Left ventricle myocardium inferior (tissue), 1 donor: ENCODE measurements at places on chromosomes 5 and 9.

DNA sequence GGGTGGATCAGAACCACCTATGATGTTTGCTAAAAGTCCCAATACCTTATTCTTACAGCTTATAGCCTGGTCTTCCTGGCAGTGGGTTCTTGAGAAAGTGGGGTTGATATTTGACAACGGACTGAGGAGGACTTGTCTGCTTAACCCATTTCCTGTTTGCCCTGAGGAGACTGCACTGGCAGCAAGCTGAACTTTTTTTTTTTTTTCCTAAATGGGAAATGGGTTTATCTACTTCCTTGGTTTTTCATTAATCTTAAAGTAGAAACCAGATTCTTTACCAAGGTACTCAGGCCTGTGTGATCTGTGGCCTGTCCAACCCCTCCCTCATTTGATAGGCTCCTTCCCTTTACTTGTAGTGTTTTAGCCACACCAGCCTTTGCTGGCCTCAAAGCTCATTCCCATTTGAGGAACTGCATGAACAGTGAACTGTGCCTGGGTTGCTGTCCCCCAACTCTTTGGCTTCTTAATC, 47.1 kb downstream of the C9orf57 start:
- DNase-seq, result no peak

- no peak for DNase-seq
Measured at GRCh38 chr5:105677291-105677690, 1993.4 kb downstream of the EFNA5 start.

GRCh38 chr5:56154732-56155484, 78.2 kb downstream of the ANKRD55 start:
- no peak for DNase-seq

DNA sequence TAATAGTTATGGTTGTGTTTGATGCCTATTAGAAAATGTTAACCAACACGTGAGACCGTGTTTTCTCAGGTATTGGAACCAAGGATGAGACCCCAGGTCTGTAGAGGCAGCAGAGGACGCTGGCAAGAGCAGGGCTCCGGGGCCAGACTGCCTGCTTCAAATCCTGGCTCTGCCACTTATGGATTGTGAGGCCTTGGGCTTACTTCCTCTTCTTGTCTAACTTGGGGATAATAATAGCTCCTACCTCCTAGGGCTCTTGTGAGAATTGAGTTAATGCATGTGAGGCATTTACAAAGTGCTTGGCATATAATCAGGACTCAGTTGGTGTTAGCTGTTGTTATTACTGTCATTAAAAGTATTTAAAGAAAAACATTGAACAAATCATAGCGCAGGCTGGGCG, 85.5 kb upstream of the PITX1 start:
- no peak for DNase-seq

DNA sequence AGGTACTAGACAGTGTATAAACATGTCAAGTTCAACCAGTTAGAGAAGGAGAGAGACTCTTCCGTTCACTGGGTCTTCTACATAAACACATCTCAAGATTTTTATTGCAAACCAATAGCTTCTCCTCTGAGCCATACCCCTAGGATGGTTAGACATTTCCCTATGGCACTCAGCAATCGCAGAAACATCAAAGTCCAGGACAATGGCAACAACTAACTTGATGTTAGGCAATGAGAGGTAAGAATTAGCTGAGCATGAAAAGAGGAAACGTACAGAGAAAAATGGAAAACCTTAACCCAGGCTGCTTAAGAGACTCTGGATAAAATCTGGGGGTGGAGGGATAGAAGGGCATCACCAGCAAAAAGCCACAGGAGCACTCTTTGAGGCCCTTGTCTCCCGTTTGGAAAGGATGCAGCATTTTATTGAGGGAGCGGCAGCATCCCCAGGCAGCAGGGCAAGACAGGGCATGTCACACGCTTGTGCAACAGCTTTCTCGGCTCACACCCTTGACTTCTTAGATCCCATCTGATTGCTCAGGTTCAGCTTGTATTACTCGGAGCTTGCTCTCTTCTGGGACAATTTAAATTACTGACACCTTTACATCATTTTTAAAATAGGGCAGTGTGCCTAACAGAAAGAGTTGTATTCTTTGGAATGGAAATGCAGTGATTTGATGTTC, 8.6 kb upstream of the PSAT1 start:
- no peak for DNase-seq

- no peak for DNase-seq
Measured at GRCh38 chr5:38384396-38384795, 126.0 kb downstream of the EGFLAM start.

- no peak for DNase-seq
Measured at GRCh38 chr9:88373045-88373444, 15.2 kb upstream of the SPIN1 start.

GRCh38 chr5:135830384-135830700, 4.1 kb upstream of the SLC25A48 start:
- no peak for DNase-seq

- peak; percentile 61 for DNase-seq
Measured at GRCh38 chr9:133782157-133783130, 44.3 kb upstream of the SARDH start.

DNA sequence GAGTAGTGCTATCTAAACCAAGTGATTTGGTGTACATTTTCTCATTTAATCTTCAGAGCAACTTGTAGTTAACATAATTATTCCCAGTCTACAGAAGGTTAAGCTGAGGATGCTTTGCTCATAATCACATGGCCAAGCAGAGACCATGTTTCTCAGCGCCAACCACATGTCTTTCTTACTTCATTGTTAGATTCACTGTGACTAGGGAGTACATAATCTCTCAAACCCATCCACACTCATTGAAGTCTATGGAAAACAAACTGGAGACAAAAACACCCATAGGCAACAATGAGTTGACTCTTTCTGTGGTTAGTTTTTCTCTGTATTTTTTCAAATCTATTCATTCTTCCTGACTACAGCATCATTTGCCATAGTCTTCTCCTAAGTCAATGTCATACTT, 281.7 kb upstream of the PTGER4 start:
- no peak for DNase-seq

DNA sequence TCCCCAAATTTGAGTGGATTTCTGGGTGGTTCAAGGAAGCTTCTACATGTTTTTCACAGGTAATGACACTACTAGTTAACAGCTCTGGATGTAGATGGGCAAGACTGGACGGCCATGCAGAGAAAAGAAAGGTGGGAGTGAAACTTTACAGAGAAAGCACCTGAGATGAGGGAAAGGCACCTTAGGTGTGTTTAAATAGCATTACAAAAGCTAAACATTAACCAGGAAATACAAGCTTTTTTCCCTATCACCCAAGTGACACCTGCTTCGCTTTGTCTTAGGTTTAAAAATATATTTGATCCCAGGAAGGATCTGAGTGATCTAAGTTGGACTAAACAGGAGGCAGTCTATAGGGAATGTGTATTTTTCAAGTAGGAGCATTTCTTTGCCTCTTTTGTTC, 8.3 kb downstream of the C9orf152 start:
- no peak for DNase-seq

- no peak for DNase-seq
Measured at GRCh38 chr5:5755888-5756287, 333.4 kb downstream of the ICE1 start.

GRCh38 chr9:16888594-16888993, 18.1 kb upstream of the BNC2 start:
- no peak for DNase-seq

GRCh38 chr5:11863911-11864310, 40.3 kb downstream of the CTNND2 start:
- DNase-seq, result no peak
